ENCODE measurements at places on chromosomes 13 and 19. TPM values are rescaled to one million over a fixed set of nuclear protein-coding genes. Genes with fewer than 3 reads are reported as not detected.

DNA sequence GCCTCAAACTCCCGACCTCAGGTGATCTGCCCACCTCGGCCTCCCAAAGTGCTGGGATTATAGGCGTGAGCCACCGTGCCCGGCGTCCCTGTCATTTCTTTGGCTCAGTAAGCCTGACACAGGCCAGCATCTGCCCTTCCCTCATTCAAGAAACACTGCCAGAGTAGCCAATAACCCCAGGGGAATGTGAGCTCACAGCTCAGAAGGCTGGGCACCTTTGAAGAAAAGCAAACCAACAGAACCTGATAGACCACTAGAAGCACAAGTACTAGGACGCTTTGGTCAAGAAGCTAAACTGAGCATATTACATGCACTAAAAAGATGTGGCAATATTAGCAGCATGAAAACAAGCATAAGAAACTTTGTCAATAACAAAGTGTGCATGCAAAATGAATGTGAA lies 14.2 kb downstream of the SIGLEC5 start:
- no peak overlapping the region for H3K27ac ChIP-seq
- H3K36me3 ChIP-seq, result no peaks in the 10 kb centered on the region
- no peaks in the 10 kb centered on the region for H3K27me3 ChIP-seq

DNA sequence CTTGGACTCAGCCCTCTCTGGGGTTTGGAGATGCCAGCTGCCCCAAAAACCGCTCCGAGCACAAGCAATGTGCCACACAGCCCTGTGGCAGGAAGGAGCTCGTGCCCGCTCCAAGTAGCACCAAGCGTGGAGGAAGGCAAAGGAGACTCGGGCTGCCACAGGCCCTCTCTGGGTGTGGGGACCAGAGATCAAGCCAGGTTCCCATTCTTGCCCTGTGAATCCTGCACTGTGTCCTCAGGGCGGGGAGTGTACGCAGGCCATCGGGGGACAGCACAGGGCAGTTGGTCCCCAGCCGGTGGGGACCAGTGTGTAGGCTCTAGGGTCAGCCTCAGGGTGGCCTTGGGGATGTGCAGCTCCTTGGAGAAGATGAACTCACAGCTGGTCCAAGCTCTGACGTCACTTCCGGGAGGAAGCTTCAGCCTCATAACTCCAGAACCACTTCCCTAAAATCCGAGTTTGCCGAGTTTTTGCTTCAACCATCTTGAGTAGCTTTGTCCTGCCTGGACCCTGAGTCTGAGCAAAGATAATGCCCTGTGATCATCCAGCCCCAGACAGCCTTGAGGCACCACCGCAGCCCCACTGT lies 9.3 kb upstream of the CPAMD8 start:
- H3K4me1 ChIP-seq, result no peaks in the 10 kb centered on the region
- H3K27ac ChIP-seq, result no peak overlapping the region
- H3K4me3 ChIP-seq, result no peak overlapping the region
- H3K36me3 ChIP-seq, result no peaks in the 10 kb centered on the region
- no peaks in the 10 kb centered on the region for H3K27me3 ChIP-seq

GRCh38 chr19:16013181-16013850 lies 63.0 kb upstream of the TPM4 start:
- no peak overlapping the region for H3K27ac ChIP-seq
- no peak overlapping the region for H3K4me3 ChIP-seq
- H3K27me3 ChIP-seq, result no peaks in the 10 kb centered on the region
- H3K4me1 ChIP-seq, result no peaks in the 10 kb centered on the region

DNA sequence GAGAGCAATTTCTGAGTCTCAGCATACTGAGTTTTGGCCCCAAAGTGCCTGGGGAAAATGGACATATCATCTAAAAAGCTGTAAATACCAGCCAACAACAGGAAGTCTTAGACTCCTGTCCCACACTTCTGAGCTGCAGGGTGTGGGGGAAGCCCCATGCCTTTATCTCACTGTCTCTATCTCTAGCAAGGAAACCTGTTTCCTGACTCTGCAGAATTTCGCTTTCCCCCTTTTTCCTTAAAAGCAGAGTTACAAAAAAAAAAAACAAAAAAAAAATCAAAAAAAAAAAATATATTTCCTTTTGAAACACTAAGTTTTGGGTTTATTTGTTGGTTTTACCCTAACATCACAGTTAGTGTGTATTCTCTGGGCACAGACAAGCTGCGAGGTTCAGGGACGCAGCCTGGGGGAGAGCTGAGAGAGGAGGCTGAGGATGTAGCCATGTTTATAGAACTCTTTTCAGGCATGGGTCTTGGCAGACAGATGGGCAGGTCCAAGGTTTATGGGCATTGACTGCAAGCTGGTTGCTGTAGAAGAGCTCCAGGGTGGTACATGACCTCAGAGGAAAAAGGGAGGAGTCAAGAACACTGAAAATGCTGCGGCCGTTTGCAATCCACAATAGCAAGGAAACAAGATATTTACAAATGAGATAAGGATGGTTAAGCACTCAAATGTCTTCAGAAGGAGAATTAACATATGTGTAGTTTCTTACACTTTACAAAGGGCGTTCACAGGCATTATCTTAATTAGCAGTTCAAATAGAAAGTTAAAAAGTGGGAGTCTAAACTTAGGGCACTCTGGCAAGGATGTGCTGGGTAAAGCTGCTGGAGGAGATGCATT lies 4.9 kb downstream of the MBNL2 start:
- no peaks in the 10 kb centered on the region for H3K36me3 ChIP-seq
- H3K27ac ChIP-seq, result no peak overlapping the region
- no peaks in the 10 kb centered on the region for H3K27me3 ChIP-seq
- peaks cover 13% of the 10 kb centered on the region for H3K4me1 ChIP-seq
- no peak overlapping the region for H3K4me3 ChIP-seq

DNA sequence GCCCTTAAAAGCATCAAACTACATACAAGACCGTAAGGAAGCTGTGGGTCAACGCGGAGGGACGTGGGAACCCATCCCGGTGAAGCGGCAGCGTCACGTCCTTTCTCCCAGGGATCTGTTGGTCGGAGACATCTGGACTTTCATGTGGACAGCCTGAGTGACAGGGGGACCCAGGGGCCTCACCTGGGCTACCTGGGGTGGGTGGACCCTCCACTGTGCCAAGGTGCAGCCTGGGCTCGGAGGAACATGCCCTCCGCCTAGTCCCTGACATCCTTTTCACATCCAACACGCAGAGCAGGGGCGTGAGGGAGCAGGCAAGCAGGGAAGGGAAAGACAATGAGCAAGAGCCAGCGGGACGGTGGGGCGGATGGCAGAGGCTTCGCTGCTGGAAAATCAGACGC lies 13.8 kb upstream of the GARIN5A start:
- H3K27ac ChIP-seq, result no peak overlapping the region
- DNase-seq, result no peak
- H3K36me3 ChIP-seq, result no peaks in the 10 kb centered on the region
- no peak overlapping the region for H3K4me3 ChIP-seq
- H3K27me3 ChIP-seq, result peaks cover 27% of the 10 kb centered on the region

GRCh38 chr13:51262501-51263211 lies 40.5 kb downstream of the FAM124A start:
- H3K4me1 ChIP-seq, result no peaks in the 10 kb centered on the region
- no peaks in the 10 kb centered on the region for H3K27me3 ChIP-seq

DNA sequence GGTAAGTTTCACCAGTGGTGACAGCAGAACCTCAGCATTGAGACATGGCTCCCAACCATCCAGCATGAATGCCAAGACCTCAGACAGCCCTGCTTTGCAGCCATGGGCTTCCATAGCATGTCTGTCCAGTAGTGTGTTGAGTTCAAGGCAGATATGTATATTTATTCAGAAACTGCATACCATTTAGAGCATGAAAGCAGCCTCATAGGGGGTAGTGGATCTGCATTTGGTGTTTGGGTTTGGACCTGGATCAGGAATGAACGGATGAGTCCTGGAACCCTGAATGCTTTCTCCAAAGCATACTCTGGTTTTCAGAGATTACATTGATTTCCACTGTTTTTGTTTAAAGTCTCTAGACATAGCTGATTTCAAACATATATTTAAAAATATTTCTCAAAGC lies 114.3 kb downstream of the ESD start:
- H3K4me3 ChIP-seq, result no peak overlapping the region
- no peaks in the 10 kb centered on the region for H3K27me3 ChIP-seq
- DNase-seq, result no peak
- H3K36me3 ChIP-seq, result no peaks in the 10 kb centered on the region

DNA sequence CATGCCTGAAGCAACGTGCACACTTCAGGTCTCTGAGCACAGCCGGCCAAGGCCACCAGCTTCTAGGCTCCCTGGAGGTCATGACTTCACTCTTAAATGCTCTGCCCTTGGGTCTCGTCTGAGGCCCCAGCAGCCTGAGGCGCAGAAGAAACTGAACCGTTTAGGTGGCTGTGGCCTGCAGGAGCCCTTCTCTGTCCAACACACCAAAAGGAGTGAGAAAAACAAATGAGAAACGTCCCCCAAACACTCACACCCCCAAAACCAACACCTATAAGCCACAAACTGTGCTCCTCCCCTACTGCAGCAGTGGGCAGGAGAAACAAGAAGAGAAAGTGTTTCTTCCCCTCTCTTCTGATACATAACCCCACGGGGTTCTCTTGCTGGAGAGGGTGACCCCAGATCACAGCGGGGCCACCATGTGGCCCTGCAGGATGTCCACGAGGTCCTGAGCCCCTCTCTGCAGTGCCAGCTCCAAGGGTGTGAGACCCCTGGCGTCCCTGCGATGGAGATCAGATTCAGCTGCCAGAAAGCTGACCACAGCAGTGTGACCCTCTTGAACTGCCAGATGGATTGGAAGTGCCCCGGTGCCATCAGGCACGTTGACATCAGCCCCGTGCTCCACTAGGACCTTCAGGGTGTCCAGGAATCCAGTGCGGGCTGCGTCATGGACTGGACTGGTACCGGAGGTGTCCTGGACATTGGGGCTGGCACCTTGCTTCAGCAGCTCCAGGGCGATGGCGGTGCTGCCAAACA lies 1.0 kb upstream of the KRI1 start:
- peak overlapping the region; percentile 43 for H3K4me3 ChIP-seq
- peak overlapping the region; percentile 82 for H3K27ac ChIP-seq
- H3K36me3 ChIP-seq, result no peaks in the 10 kb centered on the region

GRCh38 chr13:29448174-29448573 lies 147.3 kb downstream of the SLC7A1 start:
- no peaks in the 10 kb centered on the region for H3K36me3 ChIP-seq
- no peaks in the 10 kb centered on the region for H3K27me3 ChIP-seq
- DNase-seq, result no peak
- H3K27ac ChIP-seq, result no peak overlapping the region
- H3K4me1 ChIP-seq, result no peaks in the 10 kb centered on the region

- no peaks in the 10 kb centered on the region for H3K27me3 ChIP-seq
- no peak overlapping the region for H3K4me3 ChIP-seq
- no peak overlapping the region for H3K27ac ChIP-seq
- no peaks in the 10 kb centered on the region for H3K4me1 ChIP-seq
- DNase-seq, result no peak
- no peaks in the 10 kb centered on the region for H3K36me3 ChIP-seq
Measured at GRCh38 chr13:80164462-80164861, 176.5 kb downstream of the SPRY2 start.

GRCh38 chr13:111323950-111324651 lies 3.7 kb downstream of the TEX29 start:
- H3K27me3 ChIP-seq, result no peaks in the 10 kb centered on the region
- no peak for DNase-seq
- peaks cover 3% of the 10 kb centered on the region for H3K4me1 ChIP-seq
- no peak overlapping the region for H3K4me3 ChIP-seq
- H3K36me3 ChIP-seq, result no peaks in the 10 kb centered on the region
- H3K27ac ChIP-seq, result no peak overlapping the region

DNA sequence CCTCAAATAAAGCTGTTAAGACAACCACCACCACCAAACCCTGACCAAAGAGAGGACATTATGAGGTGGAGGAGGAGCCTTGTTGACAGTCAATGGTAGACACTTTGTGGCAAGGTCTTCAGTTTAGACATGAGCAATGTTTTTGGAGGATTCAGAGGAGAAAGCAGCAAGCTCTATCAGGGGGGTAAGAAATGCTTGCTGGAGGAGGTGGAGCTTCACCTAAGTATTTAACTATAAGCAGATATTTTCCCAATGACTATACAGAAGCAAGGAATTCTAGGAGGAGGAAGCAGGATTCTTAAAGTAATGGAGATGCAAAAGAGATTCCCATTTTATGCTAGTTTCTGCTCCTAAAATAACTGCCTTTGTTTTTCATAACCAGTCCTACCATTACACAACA lies 74.2 kb downstream of the TRPC4 start:
- no peak overlapping the region for H3K27ac ChIP-seq
- H3K36me3 ChIP-seq, result no peaks in the 10 kb centered on the region
- H3K4me1 ChIP-seq, result peaks cover 3% of the 10 kb centered on the region
- H3K4me3 ChIP-seq, result no peak overlapping the region

DNA sequence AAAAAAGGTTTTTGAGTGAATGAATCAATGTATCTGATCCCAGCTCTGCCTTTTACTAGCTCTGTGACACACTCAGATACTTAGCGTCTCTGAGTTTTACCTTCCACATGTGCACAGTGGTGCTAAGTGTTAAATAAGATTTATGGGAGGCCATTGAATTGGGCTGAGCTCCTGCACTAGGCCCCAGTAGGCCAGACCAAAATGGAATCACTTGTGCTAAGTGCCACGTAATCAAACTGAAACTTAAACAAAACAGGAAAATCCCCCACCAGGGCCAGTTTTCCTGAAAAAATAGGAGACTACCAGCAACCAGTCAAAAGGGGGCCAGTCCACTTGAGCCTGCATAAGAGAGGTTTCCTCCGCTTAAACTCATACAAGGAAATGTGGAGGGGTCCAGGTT lies 40.9 kb downstream of the GJA3 start:
- no peaks in the 10 kb centered on the region for H3K36me3 ChIP-seq
- no peak overlapping the region for H3K27ac ChIP-seq
- H3K4me1 ChIP-seq, result peaks cover 5% of the 10 kb centered on the region
- no peak overlapping the region for H3K4me3 ChIP-seq
- DNase-seq, result no peak

GRCh38 chr13:38944219-38944618 lies 46.4 kb downstream of the STOML3 start:
- DNase-seq, result no peak
- H3K27me3 ChIP-seq, result no peaks in the 10 kb centered on the region
- no peak overlapping the region for H3K4me3 ChIP-seq

GRCh38 chr13:71290963-71291841 lies 575.8 kb downstream of the DACH1 start:
- no peaks in the 10 kb centered on the region for H3K36me3 ChIP-seq
- H3K4me1 ChIP-seq, result no peaks in the 10 kb centered on the region
- no peaks in the 10 kb centered on the region for H3K27me3 ChIP-seq
- DNase-seq, result peak; percentile 2

- H3K4me3 ChIP-seq, result no peak overlapping the region
- no peak overlapping the region for H3K27ac ChIP-seq
- peak; percentile 31 for DNase-seq
- no peaks in the 10 kb centered on the region for H3K4me1 ChIP-seq
- H3K27me3 ChIP-seq, result no peaks in the 10 kb centered on the region
Measured at GRCh38 chr13:30679483-30680330, 55.6 kb upstream of the ALOX5AP start.

- no peak overlapping the region for H3K4me3 ChIP-seq
- H3K36me3 ChIP-seq, result no peaks in the 10 kb centered on the region
- DNase-seq, result no peak
- H3K4me1 ChIP-seq, result no peaks in the 10 kb centered on the region
Measured at GRCh38 chr13:40533072-40533471, 133.4 kb downstream of the FOXO1 start.

- no peaks in the 10 kb centered on the region for H3K36me3 ChIP-seq
- H3K27ac ChIP-seq, result no peak overlapping the region
Measured at GRCh38 chr19:19697589-19697988, 28.9 kb downstream of the ZNF101 start.

Gene PDX1
- total RNA-seq, result not detected

Gene CEACAM20
- not detected for total RNA-seq

Gene C1QTNF9B
- total RNA-seq, result 0.83 TPM

Gene NLRP7
- not detected for total RNA-seq

Gene C13orf42
- total RNA-seq, result not detected

Gene TNNT1
- 7.4 TPM for total RNA-seq

Gene TUBA3C
- total RNA-seq, result not detected

All from fibroblast of lung (primary cell).